ENCODE measurements at places on chromosomes 7 and 10.

DNA sequence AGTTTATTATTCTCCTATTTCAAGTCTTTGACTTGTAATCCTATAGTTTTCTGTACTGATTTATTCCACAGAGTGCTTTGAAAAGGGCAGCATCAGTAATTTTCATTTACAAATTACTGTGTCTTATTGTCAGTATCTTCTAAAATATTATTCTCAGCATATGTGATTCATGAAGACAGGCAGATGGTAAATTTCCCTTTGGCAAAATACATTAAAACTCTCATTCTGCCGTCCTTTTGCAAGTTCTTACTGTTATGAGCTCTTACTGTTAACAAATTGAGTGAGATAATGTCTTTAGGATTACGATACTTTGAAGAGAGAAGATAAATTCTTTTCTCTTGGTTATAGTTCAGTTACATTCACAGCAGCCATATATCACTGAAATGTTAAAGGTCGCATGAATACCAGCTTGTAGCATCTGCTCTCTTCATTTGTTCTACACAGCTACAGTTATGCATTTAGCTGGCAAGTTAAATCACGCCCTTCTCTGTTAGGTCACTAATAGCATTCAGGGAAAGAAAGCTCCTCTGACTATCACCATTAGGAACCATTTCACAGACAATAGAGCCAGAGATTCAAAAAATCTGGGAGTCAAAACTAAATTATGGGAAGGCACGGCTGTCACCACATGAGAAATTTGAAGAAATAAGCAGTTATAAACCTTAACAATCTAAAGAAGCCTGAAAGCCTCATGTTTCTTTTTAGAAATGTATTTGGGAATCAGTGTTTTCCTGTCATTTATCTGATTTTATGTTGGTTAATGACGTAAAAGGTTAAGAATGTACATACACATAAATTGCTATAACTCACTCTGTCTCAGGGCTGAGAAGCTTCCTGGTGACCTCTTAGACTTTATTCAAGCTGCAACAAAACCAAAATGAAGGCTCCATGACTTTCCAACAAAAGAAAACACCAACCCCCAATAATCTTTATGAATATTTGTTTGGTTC, 109.6 kb upstream of the SP4 start:
- DNase-seq = no peak

- DNase-seq = peak; percentile 1
These were observed 437.5 kb upstream of the MBL2 start for GRCh38 chr10:53209944-53210611.

- no peak for DNase-seq
These were observed 1.9 kb downstream of the DKK1 start for GRCh38 chr10:52316001-52316400.

- no peak for DNase-seq
These were observed 30.7 kb upstream of the HSPA12A start for GRCh38 chr10:116772909-116773705.

DNA sequence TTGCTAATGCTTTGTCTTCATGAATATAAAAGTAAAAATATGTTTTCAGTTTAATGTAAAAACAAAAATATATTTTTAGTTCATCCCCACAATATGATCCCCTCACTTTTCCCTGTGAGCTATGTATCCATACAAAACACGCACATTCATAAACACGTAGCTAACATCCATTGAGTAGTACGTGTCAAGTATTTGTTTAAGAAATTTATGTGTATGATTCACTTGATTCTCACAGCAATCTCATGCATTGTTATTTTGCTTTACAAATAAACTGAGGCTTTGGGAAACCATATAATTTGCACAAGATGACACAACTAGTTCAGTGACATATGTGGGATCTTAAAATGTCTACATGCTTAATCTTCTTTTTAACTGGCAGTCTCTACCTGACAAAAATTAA, 329.6 kb upstream of the SEMA3C start:
- peak; percentile 28 for DNase-seq

DNA sequence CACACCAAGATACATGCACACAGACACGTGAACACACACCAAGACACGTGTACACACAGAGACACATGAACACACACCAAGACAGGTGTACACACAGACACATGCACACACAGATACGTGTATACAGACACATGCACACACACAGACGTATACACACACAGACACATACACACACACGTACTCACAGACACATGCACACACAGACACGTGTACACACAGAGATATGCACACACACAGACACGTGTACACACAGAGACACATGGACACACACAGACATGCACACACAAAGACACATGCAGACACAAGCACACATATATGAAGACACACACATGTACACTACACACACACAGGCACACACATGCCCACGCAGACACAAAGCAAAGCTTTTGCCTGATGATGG, 134.6 kb downstream of the TCERG1L start:
- no peak for DNase-seq

DNA sequence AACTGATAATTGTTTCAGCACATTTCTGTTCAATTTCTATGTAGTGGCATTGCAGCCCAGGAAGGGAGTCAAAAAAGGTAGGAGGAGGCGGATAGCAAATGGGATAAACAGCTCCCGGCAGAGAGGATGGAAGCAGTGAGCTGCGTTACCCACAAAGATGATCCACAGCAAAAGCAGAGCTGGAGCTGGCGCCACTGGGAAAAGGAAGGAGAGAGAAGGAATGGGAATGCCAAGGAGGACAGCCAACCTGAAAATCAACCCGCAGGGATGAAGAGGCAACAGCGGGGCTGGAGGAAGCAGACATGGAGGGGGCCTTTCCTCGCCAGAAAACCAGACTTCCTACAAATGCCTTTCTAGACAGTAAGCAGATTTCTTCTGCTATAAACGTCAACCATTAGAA, 82.7 kb upstream of the ADAM12 start:
- no peak for DNase-seq

DNA sequence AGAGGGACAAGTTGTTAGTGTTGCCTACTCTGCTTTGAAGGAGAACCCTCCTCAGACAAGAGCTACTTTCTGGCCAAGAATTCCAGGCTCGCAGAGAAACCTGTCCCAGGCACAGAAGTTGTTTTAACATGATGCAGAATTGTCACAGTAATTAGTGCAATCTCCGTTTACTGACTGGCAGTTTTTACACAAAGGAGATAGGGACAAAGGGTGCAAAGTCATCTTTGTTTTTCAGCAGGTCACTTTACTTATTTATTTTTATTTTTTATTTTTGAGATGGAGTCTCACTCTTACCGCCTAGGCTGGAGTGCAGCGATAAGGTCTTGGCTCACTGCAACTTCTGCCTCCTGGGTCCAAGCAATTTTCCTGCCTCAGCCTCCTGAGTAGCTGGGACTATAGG, 12.3 kb downstream of the TCF7L2 start:
- DNase-seq = no peak

- no peak for DNase-seq
These were observed 32.6 kb upstream of the TECTB start for GRCh38 chr10:112250555-112250954.

DNA sequence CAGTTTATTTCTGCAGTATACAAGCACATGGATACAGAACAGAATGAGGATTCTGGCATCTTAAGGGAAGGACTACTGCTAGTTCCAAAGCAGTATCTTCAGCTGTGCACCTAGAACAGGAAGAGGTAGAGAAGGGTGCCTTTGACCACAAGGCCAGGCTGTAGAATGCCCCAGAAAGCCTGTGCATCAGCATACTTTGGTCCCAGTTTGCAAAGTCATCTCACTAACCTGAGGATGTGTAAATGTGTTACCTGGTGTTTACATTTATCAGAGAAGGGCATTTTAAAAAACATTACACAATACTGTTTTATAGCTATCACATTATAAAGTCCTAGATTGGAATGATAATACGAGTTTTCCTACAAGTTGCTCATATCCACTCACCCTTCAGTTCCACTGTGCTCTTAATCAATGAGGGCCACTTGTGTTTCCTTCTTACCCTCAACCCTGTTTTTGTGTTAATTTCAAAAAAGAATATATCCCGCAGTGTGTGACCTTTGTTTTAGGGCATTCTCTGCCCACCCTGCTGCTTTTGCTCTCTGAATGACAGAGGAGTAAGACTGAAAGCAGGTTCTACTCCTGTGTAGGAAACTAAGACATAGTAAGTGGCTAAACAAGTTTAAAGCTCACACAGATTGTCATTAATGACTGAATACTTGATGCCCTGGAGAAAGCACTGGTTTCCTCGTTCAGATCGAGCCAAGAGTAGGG, 3.4 kb downstream of the SLC35G1 start:
- DNase-seq = no peak

GRCh38 chr7:116633131-116633988, 38.6 kb upstream of the MET start:
- DNase-seq = no peak

- DNase-seq = no peak
These were observed 13.1 kb downstream of the AVPI1 start for GRCh38 chr10:97673736-97674525.

DNA sequence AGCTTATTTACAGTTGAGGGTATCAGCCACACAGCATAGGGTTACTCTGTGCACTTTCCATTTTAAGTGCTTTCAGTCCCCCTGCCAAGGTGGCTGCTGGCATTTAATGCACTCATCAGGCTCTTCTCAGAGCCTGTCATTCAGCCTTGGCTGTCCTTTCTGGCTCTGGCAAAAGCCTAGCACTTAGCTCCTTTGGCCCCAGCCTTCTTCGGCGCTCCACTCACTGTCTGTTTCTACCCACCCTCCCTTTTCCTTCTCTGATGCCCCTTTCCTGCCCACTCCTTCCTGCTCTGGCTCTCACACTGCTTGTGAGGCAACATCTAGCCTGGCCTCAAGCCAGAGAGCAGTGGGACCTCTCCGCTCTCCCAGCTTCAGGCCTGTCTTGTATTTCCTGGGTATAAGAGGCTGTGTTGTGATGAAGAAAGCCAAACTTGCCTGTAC, 60.2 kb downstream of the WIPF3 start:
- no peak for DNase-seq

DNA sequence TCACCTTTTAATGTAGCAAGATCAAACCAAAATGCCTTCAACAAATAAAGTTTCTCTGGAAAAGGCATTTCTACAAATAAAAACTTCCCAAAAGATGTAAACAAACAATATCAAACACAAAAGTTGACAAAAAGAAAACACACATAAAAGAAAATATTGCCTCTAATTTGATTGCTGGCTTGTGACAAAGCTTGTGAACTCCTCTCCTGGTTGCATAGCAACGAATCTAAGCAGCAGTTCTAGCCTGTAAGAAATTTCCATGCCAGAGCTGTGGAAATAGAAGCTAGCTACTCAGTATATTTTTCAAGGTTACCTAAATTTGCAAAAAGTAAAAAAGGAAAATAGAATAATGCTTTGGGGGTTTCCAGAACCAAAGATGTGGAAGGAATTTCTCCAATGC, 173.9 kb upstream of the CDK1 start:
- peak; percentile 13 for DNase-seq

DNA sequence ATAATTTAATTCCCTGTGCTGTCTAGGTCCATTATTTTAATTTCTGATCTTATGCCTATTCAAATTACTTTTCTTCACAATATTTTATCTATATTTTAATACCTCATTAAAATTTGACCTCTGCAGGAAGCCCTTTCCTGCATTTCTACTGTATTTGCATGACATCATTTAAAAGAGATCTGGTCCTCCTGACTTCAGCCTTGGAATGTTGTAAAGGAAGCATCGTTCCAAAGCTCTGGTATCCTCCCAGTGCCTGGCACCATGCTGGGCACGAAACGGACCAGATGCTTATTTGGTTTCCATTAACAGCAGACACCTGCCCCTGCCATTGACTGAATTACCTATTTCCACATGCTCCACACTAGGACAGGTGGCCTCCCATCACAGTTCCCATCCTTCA, 247.5 kb downstream of the KLF6 start:
- no peak for DNase-seq

DNA sequence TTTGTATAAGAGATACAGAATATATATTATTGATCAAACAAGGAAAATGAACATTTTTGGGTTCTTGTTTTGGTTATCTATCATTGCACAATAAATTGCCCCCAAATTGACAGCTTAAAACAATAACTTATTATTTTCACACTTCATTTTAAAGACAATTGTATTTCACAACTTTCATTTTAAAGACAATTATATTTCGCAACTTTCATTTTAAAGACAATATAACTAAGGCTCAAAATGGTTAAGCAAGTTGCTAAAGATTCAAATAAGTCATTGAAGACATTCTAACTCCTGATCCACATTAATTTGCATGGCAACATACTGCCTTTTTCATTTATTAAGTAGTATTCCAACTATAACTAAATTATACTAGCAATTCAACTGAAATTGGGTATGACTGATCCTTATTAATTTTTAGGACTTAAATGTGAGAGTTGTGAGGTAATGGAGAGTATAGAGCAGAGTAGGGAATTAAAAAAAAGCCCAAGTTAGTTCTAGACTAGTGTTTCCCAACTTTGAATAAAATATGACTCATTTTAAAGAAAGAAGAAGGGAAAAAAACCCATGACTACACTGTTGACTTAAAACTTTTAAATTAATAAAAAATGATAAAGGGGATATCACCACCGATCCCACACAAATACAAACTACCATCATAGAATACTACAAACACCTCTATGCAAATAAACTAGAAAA, 9.9 kb upstream of the STEAP2 start:
- no peak for DNase-seq

GRCh38 chr10:61042533-61042932, 98.5 kb upstream of the RHOBTB1 start:
- DNase-seq = no peak

GRCh38 chr10:31930023-31930751, 1.6 kb upstream of the ARHGAP12 start:
- DNase-seq = no peak

- DNase-seq = no peak
These were observed 75.4 kb downstream of the ADARB2 start for GRCh38 chr10:1661859-1662437.

DNA sequence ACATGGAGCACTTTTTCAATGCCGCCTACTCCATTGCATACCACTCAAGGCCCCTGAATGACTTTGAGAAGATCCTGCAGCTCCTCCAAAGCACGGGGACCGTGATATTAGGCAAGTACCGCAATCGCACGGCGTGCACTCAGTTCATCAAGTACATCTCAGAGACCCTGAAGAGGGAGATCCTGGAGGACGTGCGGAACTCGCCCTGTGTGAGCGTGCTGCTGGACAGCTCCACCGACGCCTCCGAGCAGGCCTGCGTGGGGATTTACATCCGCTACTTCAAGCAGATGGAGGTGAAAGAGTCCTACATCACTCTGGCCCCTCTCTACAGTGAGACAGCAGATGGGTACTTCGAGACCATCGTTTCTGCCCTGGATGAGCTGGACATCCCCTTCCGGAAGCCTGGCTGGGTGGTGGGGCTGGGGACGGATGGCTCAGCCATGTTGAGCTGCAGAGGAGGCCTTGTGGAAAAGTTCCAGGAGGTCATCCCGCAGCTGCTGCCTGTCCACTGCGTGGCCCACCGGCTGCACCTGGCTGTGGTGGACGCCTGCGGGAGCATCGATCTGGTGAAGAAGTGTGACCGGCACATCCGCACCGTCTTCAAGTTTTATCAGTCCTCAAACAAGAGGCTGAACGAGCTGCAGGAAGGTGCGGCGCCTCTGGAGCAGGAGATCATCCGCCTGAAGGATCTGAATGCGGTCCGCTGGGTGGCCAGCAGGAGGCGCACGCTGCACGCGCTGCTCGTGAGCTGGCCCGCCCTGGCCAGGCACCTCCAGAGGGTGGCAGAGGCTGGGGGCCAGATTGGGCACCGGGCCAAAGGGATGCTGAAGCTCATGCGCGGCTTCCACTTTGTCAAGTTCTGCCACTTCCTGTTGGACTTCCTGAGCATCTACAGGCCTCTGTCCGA, 12.7 kb upstream of the ATP6V0E2 start:
- DNase-seq = no peak

Data from NCI-H526 treated with DMSO at 0.1 percent for 48 hours (cell line).